ENCODE measurements at places on chromosomes 16 and 17. TPM values are rescaled to one million over a fixed set of nuclear protein-coding genes. Genes with fewer than 3 reads are reported as not detected.

SRL gene
- total RNA-seq = not detected

DNA sequence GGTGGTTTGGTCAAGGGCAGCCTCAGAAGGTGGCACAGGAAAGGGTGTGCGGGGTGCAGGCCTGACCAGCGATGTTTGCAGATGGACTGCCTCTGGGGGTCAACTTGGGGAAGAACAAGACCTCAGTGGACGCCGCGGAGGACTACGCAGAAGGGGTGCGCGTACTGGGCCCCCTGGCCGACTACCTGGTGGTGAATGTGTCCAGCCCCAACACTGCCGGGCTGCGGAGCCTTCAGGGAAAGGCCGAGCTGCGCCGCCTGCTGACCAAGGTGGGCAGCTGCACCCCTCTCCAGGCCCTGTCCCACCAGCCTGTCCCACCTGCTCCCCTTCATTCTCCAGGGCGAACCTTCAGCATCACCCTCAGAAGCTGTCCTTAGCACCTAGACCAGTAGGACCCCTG lies 12.5 kb downstream of the DHODH start:
- no peaks in the 10 kb centered on the region for H3K27me3 ChIP-seq
- no peak overlapping the region for H3K27ac ChIP-seq
- H3K4me1 ChIP-seq = no peaks in the 10 kb centered on the region
- H3K4me3 ChIP-seq = no peak overlapping the region

CCL16 gene
- not detected for total RNA-seq

DNA sequence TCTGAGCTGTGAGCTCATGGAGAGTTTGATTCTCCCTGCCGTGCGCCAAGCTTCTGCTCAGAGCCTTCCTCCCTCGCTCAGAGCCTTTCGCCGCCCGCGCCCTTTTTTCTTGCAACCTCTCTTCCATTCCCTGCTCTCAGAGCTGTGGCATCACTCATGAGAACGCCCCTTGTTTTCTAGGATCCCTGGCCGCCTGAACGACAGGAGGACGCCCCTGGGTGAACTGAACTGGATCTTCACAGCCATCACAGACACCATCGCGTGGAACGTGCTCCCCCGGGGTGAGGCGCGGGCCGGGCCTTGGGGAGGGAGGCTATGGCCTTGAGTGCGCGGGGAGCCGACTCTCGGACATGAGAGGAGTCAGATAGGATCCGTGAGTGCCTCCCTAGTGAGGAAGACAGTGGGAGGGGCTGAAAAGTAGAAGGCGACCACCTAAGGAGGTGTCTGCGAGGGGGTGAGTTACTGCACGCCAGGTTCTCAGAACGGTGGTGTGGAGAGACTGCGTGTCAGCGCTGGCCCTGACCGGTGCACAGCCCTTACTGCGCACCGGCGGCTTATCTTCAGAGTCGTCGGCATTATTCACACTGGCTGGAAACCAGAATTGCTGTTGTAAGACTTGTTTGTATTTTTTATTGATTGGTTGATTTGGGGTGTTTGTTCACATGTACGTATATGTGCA lies 169.5 kb upstream of the CHMP6 start:
- H3K27me3 ChIP-seq = no peaks in the 10 kb centered on the region
- no peak for DNase-seq
- peaks cover 20% of the 10 kb centered on the region for H3K4me1 ChIP-seq
- H3K36me3 ChIP-seq = peaks cover 8% of the 10 kb centered on the region
- no peak overlapping the region for H3K4me3 ChIP-seq
- no peak overlapping the region for H3K27ac ChIP-seq

ZC3H7A gene
- 79.6 TPM for total RNA-seq

DNA sequence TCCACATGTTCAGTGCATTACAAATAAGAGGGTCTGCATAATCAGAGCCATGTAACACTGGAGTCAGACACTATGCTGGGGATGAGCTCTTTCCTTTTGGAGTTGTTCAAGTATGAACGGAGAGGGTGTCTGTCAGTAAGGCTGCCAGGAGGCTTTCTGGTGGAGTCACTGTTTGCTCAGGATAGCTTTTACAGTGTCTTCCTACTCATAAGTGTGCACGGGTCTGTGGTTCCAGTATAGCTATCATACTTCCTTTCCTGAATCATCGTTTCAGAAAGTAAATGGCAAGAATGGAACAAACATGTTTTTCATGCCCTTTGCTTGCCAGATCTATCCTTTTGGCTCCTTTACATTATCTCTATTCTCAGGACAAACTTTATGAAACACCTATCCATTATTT lies 152.7 kb upstream of the CDH11 start:
- no peaks in the 10 kb centered on the region for H3K27me3 ChIP-seq
- H3K36me3 ChIP-seq = no peaks in the 10 kb centered on the region
- no peak overlapping the region for H3K27ac ChIP-seq
- DNase-seq = no peak
- H3K4me3 ChIP-seq = no peak overlapping the region
- H3K4me1 ChIP-seq = peaks cover 2% of the 10 kb centered on the region

ALOXE3 gene
- not detected for total RNA-seq

- no peaks in the 10 kb centered on the region for H3K36me3 ChIP-seq
- H3K4me1 ChIP-seq = peaks cover 4% of the 10 kb centered on the region
- H3K27me3 ChIP-seq = no peaks in the 10 kb centered on the region
- H3K27ac ChIP-seq = no peak overlapping the region
- H3K4me3 ChIP-seq = no peak overlapping the region
- DNase-seq = no peak
These were observed 579.1 kb downstream of the CDH13 start for GRCh38 chr16:83205896-83206295.

- peak overlapping the region; percentile 74 for H3K4me3 ChIP-seq
- no peaks in the 10 kb centered on the region for H3K27me3 ChIP-seq
- H3K27ac ChIP-seq = peak overlapping the region; percentile 81
- no peaks in the 10 kb centered on the region for H3K36me3 ChIP-seq
These were observed 2.2 kb downstream of the ETV4 start for GRCh38 chr17:43543771-43544575.

DNA sequence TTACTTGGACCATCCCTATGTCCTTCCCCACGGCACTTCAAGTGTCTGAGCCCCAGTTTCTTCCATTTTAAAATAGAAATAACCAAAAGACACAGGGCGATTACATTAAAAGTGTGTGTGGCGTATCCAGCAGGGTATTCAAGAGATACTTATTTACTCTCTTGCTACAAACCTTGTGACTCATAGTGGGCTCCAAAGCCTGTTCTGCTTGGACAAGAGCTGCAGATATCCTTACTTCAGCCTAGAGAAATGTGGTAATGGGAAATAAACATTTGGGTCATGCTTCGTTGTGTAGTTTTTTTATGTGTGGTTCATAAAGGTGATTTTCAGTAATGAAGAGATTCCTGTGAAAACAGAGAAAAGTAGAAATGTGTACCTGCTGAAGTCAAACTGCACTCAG lies 288.9 kb upstream of the CDH11 start:
- no peak for DNase-seq
- H3K27me3 ChIP-seq = no peaks in the 10 kb centered on the region
- no peaks in the 10 kb centered on the region for H3K36me3 ChIP-seq
- H3K27ac ChIP-seq = no peak overlapping the region
- peaks cover 20% of the 10 kb centered on the region for H3K4me1 ChIP-seq

GRCh38 chr16:60206516-60206915 lies 1472.4 kb upstream of the GOT2 start:
- no peak for DNase-seq
- H3K36me3 ChIP-seq = no peaks in the 10 kb centered on the region
- H3K27ac ChIP-seq = no peak overlapping the region
- no peak overlapping the region for H3K4me3 ChIP-seq
- H3K27me3 ChIP-seq = no peaks in the 10 kb centered on the region

- H3K36me3 ChIP-seq = peaks cover 16% of the 10 kb centered on the region
- H3K4me3 ChIP-seq = no peak overlapping the region
- H3K27me3 ChIP-seq = no peaks in the 10 kb centered on the region
- DNase-seq = no peak
These were observed 256.9 kb upstream of the PMFBP1 start for GRCh38 chr16:72428681-72429376.

GRCh38 chr16:88017587-88018101 lies 66.4 kb downstream of the BANP start:
- no peak overlapping the region for H3K27ac ChIP-seq
- peaks cover 26% of the 10 kb centered on the region for H3K36me3 ChIP-seq
- no peak overlapping the region for H3K4me3 ChIP-seq
- no peaks in the 10 kb centered on the region for H3K27me3 ChIP-seq

DNA sequence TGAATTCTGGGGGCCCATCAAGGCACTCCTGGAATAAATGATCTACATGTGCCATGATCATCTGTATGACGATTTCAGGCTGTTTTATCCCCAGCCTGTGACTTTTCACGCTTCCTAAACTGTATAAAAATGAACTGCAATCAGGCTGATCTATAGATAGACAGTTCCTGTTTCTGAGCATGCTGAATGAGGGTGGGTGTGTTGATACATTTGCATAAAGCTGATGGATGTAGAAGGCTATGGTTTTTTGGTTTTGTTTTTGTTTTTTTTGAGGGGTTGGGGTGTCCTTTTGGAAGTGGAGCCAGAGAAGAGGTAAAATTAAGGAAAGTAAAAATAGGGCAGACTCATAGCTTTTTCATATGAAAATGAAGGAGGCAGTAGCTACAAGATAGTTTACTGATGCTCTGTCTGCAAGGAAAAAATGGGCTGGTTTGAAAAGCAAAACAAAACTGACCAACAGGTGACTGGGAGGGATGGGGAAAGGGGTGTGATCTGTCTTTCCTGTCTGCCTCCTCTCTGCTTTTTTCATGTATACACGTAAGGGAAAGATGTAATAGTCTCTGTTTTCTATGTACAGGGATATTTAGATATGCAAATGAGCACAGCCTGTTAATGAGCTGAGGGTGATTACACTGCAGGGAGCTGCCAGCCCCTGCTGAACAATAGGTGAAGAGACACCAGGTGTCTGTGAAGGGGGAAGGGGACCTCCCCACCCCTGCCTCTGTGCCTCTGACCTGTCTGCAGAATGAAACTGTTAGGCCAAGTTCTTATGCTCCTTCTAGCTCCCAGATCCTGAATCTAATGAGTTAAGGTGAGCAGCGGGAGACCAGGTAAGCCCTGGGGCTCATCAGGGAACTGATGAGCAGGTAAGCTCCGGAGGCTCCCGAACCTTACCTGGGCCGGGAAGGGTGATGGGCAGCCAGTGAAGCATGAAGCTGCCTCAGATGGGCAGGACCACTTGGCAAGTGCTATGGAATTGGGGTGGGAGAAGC lies 46.6 kb upstream of the LYRM9 start:
- peaks cover 38% of the 10 kb centered on the region for H3K27me3 ChIP-seq
- H3K4me1 ChIP-seq = no peaks in the 10 kb centered on the region
- no peak overlapping the region for H3K4me3 ChIP-seq
- no peak overlapping the region for H3K27ac ChIP-seq
- no peaks in the 10 kb centered on the region for H3K36me3 ChIP-seq

CCL8 gene
- total RNA-seq = not detected

NPW gene
- 4.4 TPM for total RNA-seq

CEP295NL gene
- 7.3 TPM for total RNA-seq

DNA sequence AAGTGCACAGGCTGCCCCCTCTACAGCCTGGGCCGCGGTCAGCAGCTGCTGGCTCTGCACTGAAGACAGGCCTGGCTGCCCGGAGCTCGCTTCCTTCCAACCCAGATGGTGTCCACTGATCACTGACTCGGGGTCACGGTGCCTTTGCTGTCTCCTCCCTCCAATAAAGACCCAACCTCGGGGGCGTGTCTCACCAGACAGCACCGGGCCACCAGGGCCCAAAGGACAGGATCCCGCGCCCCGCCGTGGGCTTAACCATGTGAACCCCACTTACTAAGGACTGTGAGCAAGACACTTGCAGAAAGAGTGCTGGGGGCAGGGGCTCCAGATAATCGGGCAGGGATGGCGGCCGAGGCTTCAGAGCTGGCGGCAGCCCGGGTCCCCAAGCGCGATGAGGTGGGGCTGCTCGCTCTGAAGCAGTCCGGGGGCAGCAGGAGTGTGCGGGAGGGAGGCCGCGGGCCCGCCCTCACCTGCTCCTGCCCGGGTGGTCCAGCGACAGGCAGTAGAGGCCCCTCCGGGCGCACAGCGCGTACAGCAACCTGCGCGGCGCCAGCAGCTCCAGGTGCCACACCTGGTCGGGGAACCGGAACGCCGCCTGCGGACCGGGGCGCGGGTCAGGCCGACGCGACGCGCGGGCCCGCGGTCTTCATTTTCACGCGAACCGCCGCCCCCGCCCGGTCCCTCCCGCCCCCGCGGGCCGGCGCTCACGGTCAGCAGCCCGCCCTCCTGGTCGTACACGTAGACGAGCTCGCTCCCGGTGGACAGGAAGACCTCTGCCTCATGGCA lies 502 bp downstream of the FAAP100 start:
- peak; percentile 87 for DNase-seq
- H3K36me3 ChIP-seq = peaks cover 14% of the 10 kb centered on the region
- peak overlapping the region; percentile 85 for H3K4me3 ChIP-seq
- H3K4me1 ChIP-seq = peaks cover 49% of the 10 kb centered on the region
- H3K27ac ChIP-seq = peak overlapping the region; percentile 65
- H3K27me3 ChIP-seq = no peaks in the 10 kb centered on the region

GRCh38 chr16:47731252-47731651 lies 270.1 kb downstream of the PHKB start:
- no peaks in the 10 kb centered on the region for H3K36me3 ChIP-seq
- no peak for DNase-seq
- H3K27me3 ChIP-seq = no peaks in the 10 kb centered on the region
- no peak overlapping the region for H3K27ac ChIP-seq
- H3K4me3 ChIP-seq = no peak overlapping the region

DNA sequence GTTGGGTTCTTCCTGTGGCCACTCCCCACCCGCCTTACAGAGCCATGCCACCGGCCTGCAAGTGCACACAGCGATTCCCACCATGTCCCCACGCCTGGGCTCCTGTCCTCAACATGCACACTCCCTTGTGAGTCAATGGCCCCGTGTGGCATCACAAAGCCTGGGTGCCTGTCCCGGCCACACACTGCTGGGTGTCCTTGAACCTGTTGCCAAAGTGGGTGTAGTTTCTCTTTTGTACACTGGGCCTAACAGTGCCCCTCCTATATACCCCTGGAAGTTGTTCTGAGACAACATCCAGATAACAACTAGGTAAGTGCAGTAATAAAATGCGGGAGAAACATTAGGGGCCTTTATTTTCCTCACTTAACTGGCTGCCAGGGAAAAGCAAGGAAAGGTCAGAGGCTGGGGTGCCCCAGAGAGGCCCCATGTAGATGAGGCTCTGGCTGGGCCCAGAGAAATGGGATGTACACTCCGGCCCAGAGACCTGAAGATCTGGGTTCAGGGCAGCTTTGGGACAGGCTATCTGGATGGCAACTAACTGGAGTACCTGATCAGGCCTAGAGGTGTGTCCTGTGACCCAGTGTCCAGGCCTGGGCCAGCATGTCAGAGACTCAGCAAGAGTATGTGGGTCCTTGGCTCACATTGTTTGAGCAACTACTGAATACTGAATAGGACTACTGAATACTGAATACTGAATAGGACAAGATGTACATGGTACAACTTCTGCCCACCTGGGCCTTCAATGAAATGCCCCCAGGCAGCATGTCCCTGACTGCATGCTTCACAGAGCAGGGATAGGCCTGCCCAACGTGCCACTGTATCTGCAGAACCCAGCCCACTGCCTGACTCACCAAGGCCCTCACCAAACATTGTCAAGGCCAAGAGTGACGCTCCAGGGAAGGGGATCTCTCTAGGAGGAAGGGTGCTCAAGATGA lies 8.3 kb downstream of the ABCC3 start:
- DNase-seq = no peak
- H3K36me3 ChIP-seq = no peaks in the 10 kb centered on the region
- peaks cover 44% of the 10 kb centered on the region for H3K4me1 ChIP-seq
- no peaks in the 10 kb centered on the region for H3K27me3 ChIP-seq
